ENCODE measurements at places on chromosomes 4 and X. TPM values are rescaled to one million over a fixed set of nuclear protein-coding genes. Genes with fewer than 3 reads are reported as not detected.

FAM236B gene
- not detected for total RNA-seq

CENPI gene
- 4.4 TPM for total RNA-seq

NDST4 gene
- total RNA-seq, result not detected

SPOCK3 gene
- total RNA-seq, result not detected

CENPVL1 gene
- total RNA-seq, result not detected

Data from placental pericyte (primary cell).